Kidney epithelial cell (primary cell): ENCODE measurements at places on chromosomes 6 and 20.

GRCh38 chr6:7185561-7185960 lies 77.8 kb downstream of the RREB1 start:
- DNase-seq = no peak

DNA sequence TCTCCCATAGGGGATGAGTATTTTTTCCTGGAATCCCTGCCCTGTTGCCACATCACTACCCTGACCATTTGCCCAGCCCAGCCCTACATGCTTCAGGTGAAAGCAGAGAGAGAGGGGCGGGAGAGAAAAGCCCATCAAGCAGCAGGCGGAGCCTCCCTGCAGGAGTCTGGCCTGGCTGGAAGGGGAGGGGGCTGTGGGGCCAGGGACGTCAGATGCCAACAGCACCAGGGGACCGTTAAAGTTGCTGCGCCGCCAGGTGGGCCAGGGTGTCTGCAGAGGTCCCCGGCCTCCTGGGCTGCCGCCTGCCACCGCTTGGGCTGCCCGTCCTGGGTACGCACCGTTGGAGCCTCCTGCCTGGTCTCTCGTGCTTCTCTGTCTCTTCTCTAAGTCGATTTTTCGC lies 757 bp upstream of the R3HDML start:
- DNase-seq = no peak

DNA sequence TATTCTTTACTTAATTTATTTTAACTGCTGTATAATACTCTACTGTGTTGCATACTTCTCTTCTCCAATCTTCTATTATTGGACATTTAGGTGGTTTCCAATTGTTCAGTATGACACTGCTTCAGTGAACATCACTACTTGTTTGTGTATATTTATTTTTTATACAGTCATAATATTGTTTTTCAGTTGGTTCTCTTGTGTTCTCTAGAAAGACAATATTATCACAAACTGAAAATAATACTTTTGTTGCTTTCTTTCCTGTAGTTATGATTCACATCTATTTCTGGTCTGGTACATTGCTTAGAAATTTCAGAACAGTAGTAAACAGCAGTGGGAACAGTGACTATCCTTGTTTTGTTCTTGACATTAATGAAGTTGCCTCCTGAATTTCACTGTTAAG lies 62.8 kb upstream of the GTSF1L start:
- DNase-seq = no peak

GRCh38 chr20:17210983-17211382 lies 15.9 kb upstream of the PCSK2 start:
- peak; percentile 67 for DNase-seq

DNA sequence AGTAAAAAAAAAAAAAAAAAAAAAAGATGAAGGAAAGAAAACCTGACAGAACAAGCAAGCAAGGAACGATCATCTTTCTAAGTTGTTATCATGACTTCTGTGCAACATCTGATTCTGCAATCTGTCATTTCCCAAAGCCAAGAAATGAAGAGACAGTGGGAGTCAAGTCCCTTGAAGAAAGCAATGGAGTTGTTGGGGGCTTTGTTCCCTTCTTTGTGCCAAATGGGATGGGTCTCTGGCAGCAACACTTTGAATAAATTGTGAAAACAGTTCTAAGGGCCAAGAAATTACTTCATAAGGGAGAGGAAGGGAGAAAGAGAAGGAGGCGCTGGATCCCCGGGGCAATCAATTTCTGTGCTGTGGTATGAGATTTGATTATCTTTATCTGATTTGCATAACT lies 33.3 kb upstream of the RSPO3 start:
- no peak for DNase-seq

DNA sequence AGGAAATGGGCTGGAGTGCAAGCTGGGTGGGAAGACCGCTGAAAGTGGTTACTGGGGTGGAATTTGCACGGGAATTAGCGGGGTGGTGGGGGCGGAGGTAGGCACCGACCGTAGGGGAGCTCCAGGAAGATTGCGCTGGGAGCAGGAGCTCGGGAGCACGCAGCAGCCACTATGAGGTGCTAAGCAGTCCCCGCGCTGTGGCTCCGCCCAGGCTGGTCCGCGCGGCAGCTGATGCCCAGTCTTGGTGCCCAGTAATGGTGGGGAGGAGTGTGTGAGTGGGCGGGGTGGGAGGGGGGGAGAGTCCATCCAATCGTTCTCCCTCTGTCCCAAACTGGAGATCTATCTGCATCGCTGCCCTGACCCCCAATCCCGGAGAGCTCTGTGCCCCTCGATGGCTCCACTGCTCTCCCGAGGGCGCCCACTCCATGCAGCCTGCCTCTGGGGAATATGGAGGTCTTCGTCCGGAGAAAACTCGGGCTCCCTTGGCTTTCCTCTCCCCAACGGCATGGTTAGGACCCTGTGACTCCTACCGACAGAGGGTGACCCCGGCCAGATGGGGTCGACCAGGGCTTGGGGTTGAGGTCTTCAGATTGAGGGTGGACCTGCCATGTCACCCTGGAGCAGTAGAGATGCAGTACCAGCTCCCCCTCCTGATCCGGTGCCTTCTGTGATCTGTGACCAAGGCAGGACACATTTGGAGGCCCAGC lies 5.3 kb downstream of the TP53TG5 start:
- DNase-seq = no peak

DNA sequence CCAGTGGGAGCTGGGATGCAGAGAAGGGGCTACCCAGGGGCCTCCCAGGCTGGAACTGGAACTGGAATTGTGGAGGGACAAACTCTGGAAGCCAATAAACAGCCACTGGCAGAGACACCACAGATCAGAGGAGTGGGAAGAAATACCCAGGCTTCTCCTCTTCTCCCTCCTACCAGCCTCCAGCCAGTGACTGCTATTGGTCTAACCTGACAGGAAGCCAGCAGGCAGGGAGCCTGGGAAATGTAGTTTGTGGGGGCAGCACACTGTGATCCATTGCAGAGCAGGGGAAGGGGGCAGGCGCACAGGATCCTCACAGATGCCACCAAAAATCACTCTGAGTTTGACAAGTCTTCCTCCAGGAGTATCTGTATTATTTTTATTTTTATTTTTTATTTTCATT lies 12.1 kb upstream of the MLN start:
- DNase-seq = no peak

GRCh38 chr20:2596673-2597279 lies 55.7 kb upstream of the NOP56 start:
- DNase-seq = no peak

DNA sequence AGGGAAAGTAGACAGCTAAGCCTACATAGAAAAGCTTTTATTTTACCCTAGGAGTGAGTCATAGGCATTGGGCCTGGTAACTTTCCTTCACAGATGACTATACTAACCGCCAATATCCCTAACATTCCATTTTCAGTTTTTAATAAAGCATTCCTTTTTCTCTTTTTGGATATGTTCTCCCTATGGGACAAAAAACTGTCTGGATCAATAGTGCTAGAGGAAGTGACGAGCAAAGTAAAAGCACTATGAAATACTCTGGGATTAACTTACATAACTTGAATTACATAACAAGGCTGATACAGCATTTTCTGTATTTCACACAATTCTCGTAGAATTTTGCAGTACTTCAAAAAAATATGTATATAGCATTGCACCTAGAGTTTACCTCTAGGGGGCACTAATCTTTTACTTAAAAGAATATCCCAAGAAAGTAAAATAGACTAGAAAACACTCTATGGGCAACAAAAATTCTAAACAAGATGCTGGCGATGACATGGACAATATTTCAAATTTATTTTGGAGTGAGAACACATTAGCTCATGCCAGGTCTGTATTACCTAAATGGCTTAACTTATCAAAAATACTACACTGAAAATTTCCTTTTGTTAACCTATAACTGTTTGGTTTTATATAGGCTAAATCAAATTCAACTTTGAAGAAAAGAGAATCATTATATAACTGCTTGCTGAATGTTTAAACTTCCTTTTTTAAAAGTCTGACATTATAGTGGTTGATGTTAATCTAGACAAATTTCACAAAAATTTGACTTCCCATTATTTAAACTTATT lies 66.3 kb upstream of the DST start:
- no peak for DNase-seq

GRCh38 chr6:79801362-79801761 lies 146.0 kb downstream of the ELOVL4 start:
- no peak for DNase-seq
